EH (cell line): ENCODE measurements at places on chromosomes 11 and 22.

GRCh38 chr11:14417186-14417585, 58.2 kb upstream of the RRAS2 start:
- DNase-seq = peak; percentile 57

DNA sequence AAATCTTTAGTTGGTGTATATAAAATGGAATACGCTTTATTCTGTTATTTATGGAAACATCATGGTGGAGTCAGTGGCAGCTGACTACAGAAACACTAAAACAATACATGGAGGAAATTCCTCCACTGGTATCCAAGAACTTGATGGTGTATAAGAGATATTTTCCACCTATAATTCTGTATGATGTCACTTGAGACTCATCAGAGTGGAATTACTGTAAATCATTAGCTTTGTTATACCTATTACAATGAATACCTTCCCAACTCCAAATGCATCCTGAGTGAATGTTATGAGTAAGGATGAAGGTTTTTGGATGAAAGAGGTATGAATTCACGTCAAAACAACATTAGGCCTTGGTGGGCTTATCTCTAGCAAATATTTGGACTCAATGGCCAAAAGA, 258.5 kb upstream of the SORL1-AS1 start:
- DNase-seq = no peak

GRCh38 chr11:30586251-30587144, at the start of gene MPPED2:
Gene MPPED2 (minus strand): TSS chr11:30586353. CDS start chr11:30580373, 5,980 bp downstream.
- no peak for DNase-seq

DNA sequence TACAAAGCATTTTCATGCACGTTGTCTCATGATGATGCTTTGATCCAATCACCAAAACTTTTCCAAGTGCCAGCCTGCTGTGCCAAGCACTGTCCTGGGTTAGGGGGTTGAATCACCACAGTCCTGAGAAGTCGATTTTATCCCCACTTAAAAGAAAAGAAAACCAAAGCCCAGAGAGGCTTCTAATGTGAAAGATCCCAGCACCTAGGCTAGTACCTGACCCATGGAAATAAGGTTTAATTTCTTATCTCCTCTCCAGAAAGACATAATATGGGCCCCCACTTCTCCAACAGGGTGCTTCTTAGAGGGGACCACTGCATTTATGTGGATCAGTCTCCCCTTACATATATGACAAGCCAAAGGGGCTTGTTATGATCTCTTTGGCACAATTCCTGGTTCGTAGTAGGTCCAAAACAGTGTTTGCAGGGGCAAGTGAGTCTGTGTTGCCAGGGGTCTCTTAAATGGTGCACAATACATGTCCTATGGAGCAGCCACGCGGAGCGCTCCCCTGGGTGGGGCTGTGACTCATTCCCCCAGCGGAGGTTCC, 1.9 kb upstream of the BCL9L start:
- no peak for DNase-seq

DNA sequence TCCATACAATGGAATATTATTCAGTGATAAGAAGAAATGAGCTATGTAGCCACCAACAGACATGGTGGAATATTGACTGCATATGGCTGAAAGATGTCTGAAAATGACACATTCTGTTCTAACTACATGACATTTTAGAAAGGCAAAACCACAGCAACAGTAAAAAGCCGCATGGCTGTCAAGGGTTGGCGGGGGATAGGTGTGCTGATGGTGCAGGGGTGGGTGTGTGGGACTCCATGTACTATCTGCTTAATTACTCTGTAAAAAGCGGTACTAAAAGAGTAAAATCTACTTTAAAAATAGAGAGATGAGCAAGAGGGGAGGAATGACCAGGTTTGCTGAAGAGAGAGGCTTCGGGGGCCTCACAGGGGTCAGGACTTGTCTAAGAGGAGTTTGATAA, 16.7 kb upstream of the YPEL1 start:
- no peak for DNase-seq

DNA sequence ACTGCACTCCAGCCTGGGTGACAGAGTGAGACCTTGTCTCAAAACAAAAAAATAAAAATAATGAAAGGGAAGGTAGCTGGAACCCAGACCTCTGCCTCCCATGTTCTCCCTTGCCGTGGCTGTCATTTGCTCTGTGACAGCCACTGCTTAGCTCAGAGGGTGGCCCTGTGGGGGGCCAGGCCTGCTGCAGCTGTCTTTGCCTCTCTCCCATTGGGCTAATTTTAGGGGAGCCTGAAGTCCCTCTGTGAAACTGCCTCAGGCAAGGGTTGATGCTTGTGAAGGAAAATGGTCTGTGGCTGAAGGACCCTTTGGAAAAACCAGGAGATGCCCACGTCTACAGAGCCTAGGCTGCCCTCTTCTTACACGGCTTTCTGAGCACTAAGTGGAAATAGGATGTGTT, 42.9 kb downstream of the C11orf91 start:
- no peak for DNase-seq

DNA sequence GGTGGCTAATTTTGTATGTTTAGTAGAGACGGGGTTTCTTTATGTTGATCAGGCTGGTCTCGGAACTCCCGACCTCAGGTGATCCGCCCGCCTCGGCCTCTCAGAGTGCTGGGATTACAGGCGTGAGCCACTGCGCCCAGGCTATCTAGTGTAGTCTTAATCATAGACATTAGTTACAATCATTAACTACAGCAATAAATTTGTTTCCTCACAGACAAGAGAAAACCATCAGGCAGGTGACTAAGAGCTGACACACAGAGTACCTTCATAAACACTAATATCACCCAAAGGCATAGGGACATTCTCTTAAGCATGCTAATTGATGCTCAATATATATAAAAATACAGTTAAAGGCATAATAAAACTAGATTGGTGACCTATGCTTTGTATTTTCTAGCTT, 19.4 kb downstream of the SDHD start:
- no peak for DNase-seq

GRCh38 chr11:4019891-4020290, 74.7 kb upstream of the RRM1 start:
- DNase-seq = peak; percentile 82

- DNase-seq = no peak
These were observed 13.2 kb downstream of the DCUN1D5 start for GRCh38 chr11:103078710-103079109.

- peak; percentile 96 for DNase-seq
These were observed 344.7 kb downstream of the MN1 start for GRCh38 chr22:27456696-27457503.

DNA sequence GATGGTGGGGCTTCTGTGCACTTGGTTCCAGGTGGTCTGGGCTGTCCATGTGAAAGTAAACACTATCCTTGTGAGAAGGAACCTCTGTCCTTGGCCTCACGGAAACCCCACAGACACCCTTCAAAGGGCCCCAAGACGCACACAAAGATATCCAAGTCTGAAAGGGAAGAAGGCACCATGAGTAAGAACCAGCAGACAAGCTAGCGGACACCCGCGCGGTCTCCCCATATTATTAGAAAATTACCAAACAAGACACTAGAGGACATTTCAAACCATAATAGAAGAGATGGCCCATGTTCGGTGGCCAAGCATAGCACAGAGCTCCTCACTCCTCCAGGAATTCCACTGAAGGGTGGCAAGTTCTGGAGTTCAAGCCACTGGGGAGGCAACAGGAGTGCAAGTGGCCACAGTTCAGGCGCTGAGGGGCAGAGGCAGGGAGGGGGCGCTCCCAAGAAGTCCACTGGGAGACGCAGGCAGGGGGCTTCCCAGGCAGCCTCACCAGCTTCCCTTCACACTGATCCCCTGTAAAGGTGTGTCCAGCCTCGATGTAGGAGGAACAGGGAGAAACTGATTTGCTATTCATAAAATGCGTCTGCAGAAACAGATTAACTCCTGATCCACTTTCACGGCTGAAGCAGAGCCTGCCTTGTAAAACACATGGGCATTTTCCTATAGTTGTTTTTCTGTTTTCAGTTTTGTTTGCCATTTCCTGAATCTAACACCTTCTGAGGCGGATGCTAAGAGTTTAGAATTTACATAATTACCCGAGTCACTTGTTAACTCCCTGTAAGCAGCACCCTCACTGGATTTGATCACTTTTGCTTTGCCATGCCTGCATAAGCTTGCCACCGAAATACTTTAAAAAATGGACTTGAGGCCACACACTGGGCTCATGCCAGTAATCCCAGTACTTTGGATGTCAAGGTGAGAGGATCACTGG, 9.1 kb upstream of the PPARA start:
- no peak for DNase-seq

DNA sequence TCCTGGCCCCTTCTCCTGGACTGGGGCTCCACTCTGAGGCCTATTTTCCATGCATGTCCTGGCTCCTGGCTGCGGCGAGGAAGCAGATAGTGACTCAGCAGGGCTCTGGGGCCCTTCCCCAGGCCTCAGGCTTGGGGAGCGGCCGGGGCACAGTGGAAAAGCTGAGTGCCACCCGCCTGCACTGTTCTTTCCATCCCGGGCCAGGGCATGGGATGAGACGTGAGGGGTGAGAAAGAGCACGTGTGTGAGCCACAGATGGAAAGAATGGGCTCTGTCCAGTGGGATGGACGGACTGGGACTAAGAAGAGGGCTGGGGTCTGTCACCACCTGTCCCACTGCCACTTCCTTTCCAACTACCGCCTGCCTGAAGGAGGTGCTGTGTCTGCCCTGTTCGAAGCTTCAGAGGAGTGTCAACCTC, 12.8 kb downstream of the SLC37A2 start:
- DNase-seq = no peak

- no peak for DNase-seq
These were observed 1888.9 kb downstream of the LRRC4C start for GRCh38 chr11:39570526-39570925.

GRCh38 chr11:117453886-117454563, 126.4 kb downstream of the CEP164 start:
- no peak for DNase-seq

GRCh38 chr11:118275176-118275575, 11.1 kb upstream of the MPZL2 start:
- peak; percentile 66 for DNase-seq

GRCh38 chr11:111393096-111393495, 14.0 kb upstream of the POU2AF1 start:
- DNase-seq = no peak

- DNase-seq = no peak
These were observed 53.2 kb downstream of the MTMR3 start for GRCh38 chr22:29936186-29936585.

DNA sequence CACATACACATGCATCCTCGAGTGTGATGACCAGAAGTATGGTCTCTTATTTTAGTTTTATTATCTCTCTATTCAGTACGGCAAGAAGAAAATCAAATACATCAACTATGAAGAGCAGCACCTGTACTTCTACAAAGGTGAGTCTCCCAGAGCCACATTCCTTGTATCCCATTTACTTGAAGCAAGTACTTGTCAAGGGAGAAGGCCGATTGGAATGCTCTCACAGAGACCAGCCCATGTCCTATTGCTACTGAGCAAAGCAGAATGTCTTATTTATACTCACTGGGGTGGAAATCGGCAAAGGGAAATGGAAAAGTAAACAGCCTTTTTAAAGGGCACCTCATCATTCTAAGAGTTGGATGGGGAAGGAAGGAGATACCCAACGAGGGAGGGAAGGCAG, 72.6 kb upstream of the OR5AK2 start:
- DNase-seq = no peak

GRCh38 chr22:20777420-20778177, 3.7 kb downstream of the SERPIND1 start:
- DNase-seq = peak; percentile 91

DNA sequence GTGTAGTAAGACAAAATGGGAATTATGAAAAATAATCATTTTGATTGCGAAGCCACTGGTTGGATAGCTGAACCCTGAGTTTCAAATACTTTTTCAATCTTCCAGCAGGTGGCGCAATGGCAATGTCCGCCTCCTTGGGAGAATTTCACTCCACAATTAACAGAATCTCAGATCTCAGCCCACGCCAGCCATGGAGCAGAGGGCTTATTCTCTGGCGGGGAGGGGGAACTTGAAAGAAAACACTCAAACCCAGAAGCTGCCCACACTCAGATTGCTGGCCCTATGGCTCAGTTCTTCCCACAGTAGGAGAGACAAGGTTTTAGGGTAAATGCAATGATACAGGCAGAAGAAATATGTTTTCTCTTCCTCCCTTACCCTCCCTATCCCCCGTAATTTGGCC, 38.7 kb upstream of the RCN1 start:
- peak; percentile 63 for DNase-seq

DNA sequence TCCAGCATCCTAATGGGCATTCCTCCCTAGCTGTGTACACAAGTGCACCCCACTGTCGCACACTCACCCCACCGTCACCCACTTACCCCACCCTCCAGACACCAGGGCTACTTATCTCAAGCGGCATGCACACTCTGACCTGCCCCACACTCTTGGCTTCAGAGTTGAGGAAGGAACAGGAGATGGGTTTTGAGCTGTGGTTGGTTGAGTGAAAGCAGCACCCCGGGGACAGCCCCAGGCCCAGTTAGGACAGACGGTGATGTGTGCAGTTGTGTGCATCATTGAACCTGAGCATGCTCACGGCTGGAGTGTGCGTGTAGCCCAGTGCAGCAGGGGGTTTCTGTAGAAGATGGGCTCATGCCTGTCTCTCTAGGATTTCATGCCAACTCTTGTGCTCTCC, 32.5 kb downstream of the AHNAK start:
- DNase-seq = no peak

- DNase-seq = no peak
These were observed 21.7 kb upstream of the PICK1 start for GRCh38 chr22:38035530-38035885.

DNA sequence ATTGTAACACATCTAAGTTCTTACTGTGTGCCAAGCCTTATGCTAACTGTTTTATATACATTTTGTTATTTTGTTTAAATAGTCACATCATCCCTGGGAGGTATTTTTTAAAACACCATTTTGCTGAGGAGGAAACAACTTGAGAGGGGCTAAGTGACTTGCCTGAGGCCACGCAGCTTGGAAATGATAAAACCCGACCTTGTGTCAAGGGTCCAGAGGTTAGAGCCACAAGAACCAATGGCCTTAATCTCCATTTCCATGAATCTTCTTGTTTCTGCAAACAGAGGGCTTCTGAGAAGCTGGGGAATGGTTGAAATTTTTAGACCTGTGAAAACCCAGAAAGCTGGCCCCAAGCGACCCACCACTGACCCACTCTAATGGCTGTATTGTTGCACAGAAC, 16.7 kb downstream of the ABTB2 start:
- no peak for DNase-seq

- peak; percentile 10 for DNase-seq
These were observed 6.2 kb downstream of the CHST1 start for GRCh38 chr11:45659031-45659817.

- DNase-seq = no peak
These were observed 866 bp downstream of the EXPH5 start for GRCh38 chr11:108592591-108593213.

DNA sequence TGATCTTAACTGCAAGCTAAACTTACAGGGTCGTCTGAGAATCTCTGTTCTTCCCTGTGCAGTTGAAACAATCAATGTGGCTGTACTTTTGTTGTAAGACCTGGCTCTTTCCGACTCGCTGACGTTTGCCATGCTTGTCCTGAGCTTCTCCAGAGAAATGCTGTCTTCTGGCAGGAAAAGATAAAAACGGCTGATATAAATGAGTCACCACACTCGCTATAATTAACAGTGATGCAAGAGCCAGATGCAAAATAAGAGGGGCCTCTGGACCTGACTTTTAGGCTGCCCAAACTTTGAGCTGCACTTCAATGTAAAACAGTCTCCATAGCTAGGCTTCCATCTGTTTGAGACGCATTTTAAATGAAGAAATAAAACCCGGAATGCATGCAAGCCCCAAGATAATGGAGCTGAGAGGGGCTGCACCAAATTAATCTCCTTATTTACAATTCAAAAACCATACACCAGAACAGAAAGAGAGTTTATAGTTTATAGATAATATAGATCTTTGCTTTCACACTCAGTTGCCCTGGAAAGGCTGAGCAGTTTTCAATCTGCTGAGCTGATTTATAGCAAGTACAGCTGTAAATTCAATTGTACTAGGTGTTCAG, 48.5 kb downstream of the WT1 start:
- DNase-seq = peak; percentile 41

GRCh38 chr11:103420593-103420992, 311.4 kb downstream of the DYNC2H1 start:
- DNase-seq = peak; percentile 75
